Right cardiac atrium (tissue), 5 donors: ENCODE measurements at places on chromosomes 4 and X. TPM values are rescaled to one million over a fixed set of nuclear protein-coding genes. Genes with fewer than 3 reads are reported as not detected.

The ZMYM3 gene
- total RNA-seq: 17.1 TPM

The MCF2 gene
- not detected for total RNA-seq

The LEF1 gene
- 5.1 TPM for total RNA-seq

GRCh38 chr4:19005211-19005610 is 983.7 kb upstream of the LCORL start:
- no peak for DNase-seq

The GALNT7 gene
- total RNA-seq: 11.0 TPM

DNA sequence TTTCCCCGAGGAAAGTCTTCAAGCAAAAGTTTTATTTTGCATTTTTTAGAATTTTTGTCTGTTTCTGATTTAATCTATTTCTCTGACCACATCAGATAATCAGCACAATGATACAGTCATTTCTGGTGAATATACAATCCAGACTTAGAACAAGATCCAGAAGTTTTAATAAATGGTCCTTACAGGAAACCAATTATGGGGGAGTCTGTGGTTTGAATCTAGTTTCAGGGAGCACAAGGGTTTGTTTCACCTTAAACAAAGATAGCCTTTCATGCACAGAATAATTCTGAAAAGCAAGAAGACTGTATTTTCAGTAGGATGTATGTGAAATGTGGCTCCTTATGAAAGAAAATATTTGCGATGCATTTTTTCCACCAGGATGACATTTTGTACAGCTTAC is 158.5 kb upstream of the ARSJ start:
- no peak for DNase-seq

DNA sequence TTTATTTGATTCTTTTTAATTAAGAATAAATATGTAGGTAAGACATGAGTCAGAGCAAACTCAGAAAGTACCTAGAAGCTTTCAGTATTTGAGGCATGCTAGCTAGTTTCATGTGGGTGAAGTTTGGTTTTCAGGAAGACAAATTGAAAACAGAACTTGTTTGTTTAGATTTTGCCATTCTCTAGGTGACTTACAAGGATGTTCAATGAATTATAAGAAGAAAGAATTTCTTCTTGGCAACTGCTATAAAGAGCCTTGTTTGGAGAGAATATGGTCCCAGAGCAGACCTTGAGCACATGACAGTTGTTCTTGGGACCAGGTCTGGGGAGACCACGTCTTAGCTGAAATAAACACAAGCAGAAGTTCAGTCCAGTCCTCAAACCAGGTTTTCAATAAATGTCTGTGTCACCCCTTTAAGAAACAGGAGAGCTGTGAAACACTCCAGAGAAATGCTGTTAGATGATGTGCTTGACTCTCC is 38.0 kb upstream of the IL21 start:
- DNase-seq: no peak

- no peak for DNase-seq
These were observed 23.5 kb upstream of the NFKB1 start for GRCh38 chr4:102477657-102478056.

GRCh38 chr4:169092889-169093522 is 83.0 kb upstream of the CBR4 start:
- DNase-seq: no peak

GRCh38 chr4:151702256-151702655 is 58.6 kb downstream of the GATB start:
- DNase-seq: no peak

The INTS6L gene
- 11.4 TPM for total RNA-seq

DNA sequence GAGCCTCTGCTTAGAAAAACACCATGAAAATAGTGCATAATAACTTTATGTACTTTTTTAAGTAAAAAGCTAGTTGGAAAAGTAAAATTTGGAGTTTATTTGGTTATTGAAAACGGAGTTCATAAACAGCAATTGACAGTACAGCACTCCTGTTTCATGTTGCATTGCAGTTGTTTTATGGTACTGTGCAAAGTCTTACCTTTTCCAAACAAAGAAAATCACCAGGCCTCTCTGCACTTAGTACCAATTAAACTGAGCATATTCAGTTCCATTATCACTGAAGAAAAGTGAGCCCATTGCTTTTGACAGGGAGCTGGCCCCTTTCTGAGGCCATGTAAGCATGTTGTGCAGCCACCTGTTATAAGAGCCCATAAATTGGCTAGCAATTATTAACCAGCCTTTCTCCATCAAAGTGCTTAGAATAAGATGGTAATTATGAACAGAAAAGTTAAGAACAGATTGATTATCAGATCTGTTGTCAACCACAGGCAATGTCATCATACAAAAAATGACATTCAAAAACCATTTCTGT is 376.6 kb upstream of the EMCN start:
- no peak for DNase-seq

GRCh38 chr4:76203541-76203940 is 10.1 kb downstream of the SCARB2 start:
- DNase-seq: no peak
